Muscle of leg (tissue), 16 donors: ENCODE measurements at places on chromosomes 11 and 22.

GRCh38 chr11:7004482-7004881 is 15.7 kb downstream of the ZNF214 start:
- H3K4me1 ChIP-seq, result no peaks in the 10 kb centered on the region
- H3K27me3 ChIP-seq, result no peaks in the 10 kb centered on the region
- no peaks in the 10 kb centered on the region for H3K36me3 ChIP-seq
- peak; percentile 5 for DNase-seq
- H3K27ac ChIP-seq, result no peak overlapping the region

- no peaks in the 10 kb centered on the region for H3K27me3 ChIP-seq
- H3K36me3 ChIP-seq, result peaks cover 3% of the 10 kb centered on the region
- H3K4me1 ChIP-seq, result no peaks in the 10 kb centered on the region
- no peak overlapping the region for H3K4me3 ChIP-seq
Measured at GRCh38 chr11:20197881-20198280, 37.6 kb upstream of the DBX1 start.

GRCh38 chr11:44598831-44599230 is 33.4 kb downstream of the CD82 start:
- H3K4me3 ChIP-seq, result no peak overlapping the region
- peaks cover 9% of the 10 kb centered on the region for H3K36me3 ChIP-seq
- no peak for DNase-seq
- H3K27ac ChIP-seq, result no peak overlapping the region
- H3K27me3 ChIP-seq, result no peaks in the 10 kb centered on the region

- no peaks in the 10 kb centered on the region for H3K4me1 ChIP-seq
- DNase-seq, result peak; percentile 18
- H3K27me3 ChIP-seq, result peaks cover 6% of the 10 kb centered on the region
- H3K27ac ChIP-seq, result no peak overlapping the region
Measured at GRCh38 chr22:26941896-26942636, 284.7 kb downstream of the MIAT start.

GRCh38 chr11:74683941-74684481 is 47.2 kb downstream of the CHRDL2 start:
- peaks cover 29% of the 10 kb centered on the region for H3K4me1 ChIP-seq
- no peak overlapping the region for H3K27ac ChIP-seq
- H3K27me3 ChIP-seq, result peaks cover 11% of the 10 kb centered on the region
- no peak overlapping the region for H3K4me3 ChIP-seq

GRCh38 chr22:36197065-36197440 is 4.6 kb downstream of the APOL4 start:
- H3K27me3 ChIP-seq, result no peaks in the 10 kb centered on the region
- DNase-seq, result peak; percentile 94
- peaks cover 44% of the 10 kb centered on the region for H3K4me1 ChIP-seq
- peak overlapping the region; percentile 87 for H3K27ac ChIP-seq

DNA sequence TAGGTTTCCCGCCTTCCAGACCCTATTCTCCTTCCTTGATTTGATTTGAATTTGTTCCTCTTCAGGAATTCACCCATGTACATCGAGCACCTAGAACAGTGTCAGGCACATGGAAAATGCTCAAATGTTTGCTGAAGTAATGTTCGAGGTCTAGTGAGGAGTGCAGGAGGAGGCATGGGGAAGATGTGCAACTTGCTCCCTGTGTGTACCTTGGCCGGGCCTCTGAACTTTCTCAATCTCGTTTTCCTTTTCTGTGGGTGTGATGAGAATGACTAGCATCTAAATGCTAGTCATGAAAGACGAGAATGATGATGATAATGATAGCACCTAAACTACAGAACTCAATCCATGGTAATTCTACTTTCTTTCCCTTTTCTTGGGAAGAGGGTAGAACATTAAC is 279.1 kb upstream of the PLET1 start:
- H3K27me3 ChIP-seq, result peaks cover 3% of the 10 kb centered on the region
- peaks cover 18% of the 10 kb centered on the region for H3K4me1 ChIP-seq
- H3K4me3 ChIP-seq, result no peak overlapping the region
- H3K27ac ChIP-seq, result no peak overlapping the region

DNA sequence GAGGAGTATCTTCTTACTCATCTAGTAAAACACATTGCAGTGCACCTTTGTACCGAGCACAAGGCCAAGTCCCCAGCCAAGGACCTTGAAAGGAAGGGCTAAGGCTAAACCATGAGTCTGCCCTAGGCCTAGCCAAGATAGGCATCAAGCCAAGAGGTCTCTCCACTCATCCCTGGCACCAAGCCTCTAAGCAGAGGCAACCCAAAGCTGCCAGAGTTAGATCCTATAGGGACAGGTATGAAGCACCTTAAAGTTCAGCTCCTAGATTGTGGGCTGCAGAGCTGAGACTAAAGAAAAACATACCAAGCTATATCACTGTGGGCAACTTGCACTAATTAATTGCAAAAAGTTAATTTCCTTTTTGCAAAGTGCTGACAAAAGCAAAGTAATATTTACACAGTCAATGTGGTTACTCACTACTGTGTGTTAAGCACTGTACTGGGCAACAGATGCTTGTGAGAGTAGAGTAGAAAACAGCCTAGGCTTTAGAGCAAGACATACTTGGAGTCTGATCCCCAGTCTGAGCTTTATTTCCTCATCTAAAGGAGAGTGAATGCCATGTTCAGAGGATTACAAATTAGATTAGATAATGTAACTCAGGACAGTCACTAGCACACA is 7.2 kb downstream of the COA4 start:
- H3K27me3 ChIP-seq, result no peaks in the 10 kb centered on the region
- peaks cover 34% of the 10 kb centered on the region for H3K4me1 ChIP-seq
- no peak overlapping the region for H3K27ac ChIP-seq
- H3K36me3 ChIP-seq, result peaks cover 40% of the 10 kb centered on the region
- no peak for DNase-seq

DNA sequence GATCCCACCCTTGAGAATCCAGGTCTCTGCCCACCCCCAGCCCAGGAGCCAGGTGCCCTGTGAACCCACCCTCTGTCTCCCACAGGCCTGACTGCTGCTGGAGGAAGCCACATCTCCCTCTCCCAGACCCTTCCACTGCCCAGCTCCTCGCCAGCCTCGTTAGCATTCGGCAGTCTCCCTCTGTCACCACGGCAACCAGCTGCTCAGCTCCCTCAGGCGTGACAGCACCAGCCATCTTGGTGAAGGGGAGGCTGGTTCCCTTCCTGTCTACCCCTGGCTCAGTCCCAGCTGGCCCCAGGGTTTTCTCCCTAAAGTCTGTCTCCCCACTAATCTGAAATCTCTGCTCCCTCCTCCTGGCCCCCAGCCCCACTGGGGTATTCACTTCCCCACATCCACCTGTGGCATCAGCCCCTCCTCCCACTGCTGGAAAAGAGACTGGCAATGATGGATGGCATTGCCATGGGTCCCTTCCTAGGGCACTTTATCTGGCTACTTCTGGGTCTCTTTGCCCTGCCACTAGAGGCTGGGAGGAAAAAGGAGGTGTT is 28.1 kb downstream of the NRXN2 start:
- H3K27ac ChIP-seq, result no peak overlapping the region
- H3K36me3 ChIP-seq, result no peaks in the 10 kb centered on the region
- H3K4me3 ChIP-seq, result no peak overlapping the region
- H3K4me1 ChIP-seq, result peaks cover 16% of the 10 kb centered on the region

GRCh38 chr11:95895815-95896214 is 28.1 kb downstream of the MTMR2 start:
- no peaks in the 10 kb centered on the region for H3K4me1 ChIP-seq
- DNase-seq, result no peak
- H3K27ac ChIP-seq, result no peak overlapping the region
- no peaks in the 10 kb centered on the region for H3K36me3 ChIP-seq

DNA sequence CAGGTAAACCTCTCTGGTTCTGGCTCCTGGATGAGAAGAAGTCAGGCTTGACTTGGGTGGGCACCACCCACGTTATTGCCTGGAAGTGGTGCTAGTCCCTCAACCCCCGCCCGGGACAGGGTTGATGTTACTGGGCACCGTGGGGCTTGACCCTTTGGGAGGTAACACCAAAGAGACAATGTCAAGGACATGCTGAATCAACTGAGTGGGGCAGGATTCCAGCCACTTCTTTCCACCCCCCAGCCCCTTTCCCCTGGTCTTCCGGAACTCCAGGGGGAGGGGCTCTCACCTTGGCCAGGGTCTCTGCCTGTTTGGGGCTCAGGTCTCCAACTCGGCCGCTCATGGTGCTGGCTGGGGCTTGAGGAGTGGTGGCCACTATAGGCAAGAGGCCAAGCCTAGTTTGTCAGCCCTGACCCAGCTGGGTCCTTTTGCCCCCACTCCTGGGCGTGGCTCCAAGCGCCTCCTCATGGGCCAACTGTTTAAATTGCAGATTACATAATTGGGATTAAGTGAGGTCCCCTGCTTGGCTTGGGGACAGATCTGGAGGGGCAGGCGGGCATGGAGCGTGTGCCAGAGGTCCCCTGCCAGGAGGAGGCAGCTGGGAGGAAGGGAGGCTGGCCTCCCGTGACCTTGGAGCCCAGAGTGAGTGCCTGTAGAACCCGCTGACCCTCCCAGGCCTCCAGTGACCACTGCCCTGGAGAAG is at the start of gene SEC14L3:
Gene SEC14L3, minus strand, starts transcription at position 402 of the 703 bp plus-strand sequence. Its CDS starts 59 bp downstream, at position 343.
- H3K4me3 ChIP-seq, result no peak within 1 kb of the TSS
- H3K36me3 ChIP-seq, result no peaks in the 10 kb centered on the region
- peak; percentile 20 for DNase-seq
- H3K4me1 ChIP-seq, result peaks cover 6% of the 10 kb centered on the region
- no peak within 1 kb of the TSS for H3K27ac ChIP-seq
- peaks cover 5% of the 10 kb centered on the region for H3K27me3 ChIP-seq

- DNase-seq, result no peak
- peaks cover 58% of the 10 kb centered on the region for H3K27me3 ChIP-seq
- no peak overlapping the region for H3K27ac ChIP-seq
- no peaks in the 10 kb centered on the region for H3K36me3 ChIP-seq
- H3K4me3 ChIP-seq, result no peak overlapping the region
Measured at GRCh38 chr11:65793144-65793581, 6.3 kb downstream of the OVOL1 start.

GRCh38 chr11:61533401-61533800 is 24.9 kb downstream of the LRRC10B start:
- no peak overlapping the region for H3K27ac ChIP-seq
- peaks cover 14% of the 10 kb centered on the region for H3K4me1 ChIP-seq
- peaks cover 4% of the 10 kb centered on the region for H3K27me3 ChIP-seq
- no peak overlapping the region for H3K4me3 ChIP-seq

- no peaks in the 10 kb centered on the region for H3K36me3 ChIP-seq
- no peak overlapping the region for H3K27ac ChIP-seq
- no peaks in the 10 kb centered on the region for H3K27me3 ChIP-seq
Measured at GRCh38 chr11:4185561-4185960, 91.0 kb downstream of the RRM1 start.

GRCh38 chr11:27397624-27398399 is 34.8 kb upstream of the CCDC34 start:
- peaks cover 20% of the 10 kb centered on the region for H3K4me1 ChIP-seq
- H3K27ac ChIP-seq, result peak overlapping the region; percentile 62

- peak; percentile 79 for DNase-seq
- H3K36me3 ChIP-seq, result no peaks in the 10 kb centered on the region
- H3K4me1 ChIP-seq, result no peaks in the 10 kb centered on the region
- no peak overlapping the region for H3K27ac ChIP-seq
- H3K27me3 ChIP-seq, result no peaks in the 10 kb centered on the region
Measured at GRCh38 chr22:34501366-34501965, 564.5 kb upstream of the ISX start.

GRCh38 chr22:43635101-43635500 is 177.0 kb downstream of the EFCAB6 start:
- no peaks in the 10 kb centered on the region for H3K4me1 ChIP-seq
- H3K4me3 ChIP-seq, result no peak overlapping the region
- DNase-seq, result no peak

DNA sequence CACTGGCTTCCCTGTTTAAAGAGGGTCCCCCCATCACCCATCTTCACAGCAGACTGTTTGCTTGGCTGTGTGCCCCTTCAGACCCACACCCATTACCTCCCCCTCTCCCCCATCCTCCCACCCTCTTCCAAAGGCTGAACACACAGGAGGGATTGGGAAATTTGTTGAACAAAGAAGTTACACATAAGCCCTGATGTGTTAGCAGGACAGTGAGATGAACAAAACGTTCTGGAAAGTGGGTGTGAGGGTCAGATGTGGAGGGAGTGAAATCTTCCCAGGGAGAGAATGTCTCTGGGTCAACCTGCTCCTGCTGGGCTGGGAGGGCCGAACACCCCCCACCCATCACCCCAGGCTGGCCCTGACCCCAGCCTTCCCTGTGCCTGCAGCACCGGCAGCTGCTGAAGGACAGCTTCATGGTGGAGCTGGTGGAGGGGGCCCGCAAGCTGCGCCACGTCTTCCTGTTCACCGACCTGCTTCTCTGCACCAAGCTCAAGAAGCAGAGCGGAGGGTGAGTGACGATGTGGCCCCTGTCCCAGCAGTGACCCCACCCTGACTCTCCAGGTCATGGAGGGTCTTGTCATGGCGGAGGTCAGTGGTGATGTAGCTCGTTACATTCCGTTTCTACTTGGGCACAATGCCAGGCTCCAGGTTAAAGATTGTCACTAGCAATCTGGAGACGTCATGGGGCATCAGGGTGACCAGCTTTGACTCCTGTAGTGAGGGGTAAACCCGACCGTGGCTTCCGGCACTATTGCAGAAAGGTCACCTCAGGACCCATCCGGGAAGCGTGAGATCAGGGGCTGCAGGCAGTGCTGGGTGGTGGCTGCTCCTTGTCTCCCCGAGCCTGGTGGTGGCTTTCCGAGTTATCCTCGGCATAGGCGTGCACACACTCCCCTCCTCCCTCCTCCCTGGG is 103.5 kb downstream of the BCR start:
- H3K27ac ChIP-seq, result no peak overlapping the region
- H3K4me3 ChIP-seq, result no peak overlapping the region
- no peak for DNase-seq
- H3K27me3 ChIP-seq, result peaks cover 2% of the 10 kb centered on the region

DNA sequence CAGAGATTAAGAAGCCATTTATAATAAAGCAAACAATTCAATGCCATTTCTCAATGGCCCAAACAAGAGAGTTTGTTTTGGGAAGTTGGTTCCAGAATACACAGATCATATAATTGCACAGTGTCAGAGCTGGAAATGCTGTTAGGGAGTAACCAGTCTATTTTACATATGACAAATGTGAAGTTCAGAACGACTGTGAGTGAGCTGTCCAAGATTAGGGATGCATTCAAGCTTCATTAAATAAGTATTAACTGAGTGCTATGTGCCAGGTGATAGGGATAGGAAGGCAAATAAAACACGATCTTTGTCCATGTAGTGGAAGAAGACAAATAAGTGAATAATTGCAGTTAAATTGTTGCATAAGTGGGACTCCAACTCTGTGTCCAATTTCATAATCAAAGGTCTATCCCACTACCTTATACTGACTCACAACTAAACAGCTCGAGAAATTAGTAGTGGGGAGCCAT is 33.1 kb upstream of the PICALM start:
- H3K36me3 ChIP-seq, result no peaks in the 10 kb centered on the region
- H3K4me1 ChIP-seq, result no peaks in the 10 kb centered on the region
- no peak for DNase-seq

GRCh38 chr11:2891326-2892214 is 6.0 kb upstream of the CDKN1C start:
- H3K27ac ChIP-seq, result peak overlapping the region; percentile 91
- peak overlapping the region; percentile 50 for H3K4me3 ChIP-seq
- no peaks in the 10 kb centered on the region for H3K27me3 ChIP-seq
- peak; percentile 38 for DNase-seq

DNA sequence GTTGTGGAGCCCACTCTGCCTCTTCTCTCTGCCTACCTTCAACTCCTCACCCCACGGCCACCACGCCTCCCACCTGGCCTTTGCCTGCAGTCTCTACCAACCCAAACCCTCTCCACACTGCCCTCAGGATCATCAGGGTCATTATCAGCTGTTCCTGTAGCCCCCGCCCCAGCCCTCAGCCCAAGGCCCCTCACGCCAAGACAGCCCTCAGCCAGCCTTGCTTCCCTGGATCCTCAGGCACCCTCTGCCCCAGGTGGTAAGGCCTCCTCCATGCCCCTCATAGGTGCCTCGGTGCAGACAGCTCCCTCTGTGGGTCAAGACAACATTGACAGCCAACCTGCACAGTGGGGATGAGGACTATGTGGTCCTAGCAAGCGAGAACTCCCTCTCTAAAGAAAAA is 1.7 kb downstream of the SBF1 start:
- peaks cover 10% of the 10 kb centered on the region for H3K36me3 ChIP-seq
- H3K27me3 ChIP-seq, result peaks cover 3% of the 10 kb centered on the region
- no peak overlapping the region for H3K4me3 ChIP-seq
